ENCODE measurements at places on chromosomes 6 and 20. TPM values are rescaled to one million over a fixed set of nuclear protein-coding genes. Genes with fewer than 3 reads are reported as not detected.

DNA sequence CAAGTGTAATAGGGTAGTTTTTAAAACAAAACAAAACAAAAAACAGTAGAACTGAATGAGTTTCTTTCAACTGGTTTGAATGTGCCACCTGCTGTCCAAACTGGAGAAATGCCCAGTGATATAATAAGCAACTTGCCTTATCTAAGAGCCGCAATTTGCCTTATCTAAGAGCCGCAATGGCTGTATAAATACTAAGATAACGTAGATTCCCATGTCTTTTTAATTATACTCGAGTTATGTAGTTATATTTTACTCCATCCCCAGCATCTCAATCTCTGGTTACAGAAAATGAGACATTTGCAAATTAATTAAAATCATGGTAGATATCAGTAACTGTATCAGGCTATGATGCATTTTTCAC lies 67.2 kb downstream of the RPP40 start:
- H3K4me1 ChIP-seq, result peaks cover 44% of the 10 kb centered on the region
- DNase-seq, result peak; percentile 42
- H3K36me3 ChIP-seq, result peaks cover 1% of the 10 kb centered on the region
- no peak overlapping the region for H3K27ac ChIP-seq

- DNase-seq, result no peak
- peaks cover 5% of the 10 kb centered on the region for H3K36me3 ChIP-seq
- no peak overlapping the region for H3K4me3 ChIP-seq
- H3K27ac ChIP-seq, result no peak overlapping the region
Measured at GRCh38 chr20:5092765-5093339, 26.9 kb downstream of the PCNA start.

- no peaks in the 10 kb centered on the region for H3K4me1 ChIP-seq
- DNase-seq, result no peak
- H3K4me3 ChIP-seq, result no peak overlapping the region
Measured at GRCh38 chr6:96194675-96195074, 178.9 kb downstream of the FUT9 start.

GRCh38 chr6:137820952-137821351 lies 46.1 kb upstream of the TNFAIP3 start:
- H3K27ac ChIP-seq, result no peak overlapping the region
- no peaks in the 10 kb centered on the region for H3K27me3 ChIP-seq
- H3K4me3 ChIP-seq, result no peak overlapping the region
- peaks cover 81% of the 10 kb centered on the region for H3K4me1 ChIP-seq
- H3K36me3 ChIP-seq, result peaks cover 5% of the 10 kb centered on the region

DNA sequence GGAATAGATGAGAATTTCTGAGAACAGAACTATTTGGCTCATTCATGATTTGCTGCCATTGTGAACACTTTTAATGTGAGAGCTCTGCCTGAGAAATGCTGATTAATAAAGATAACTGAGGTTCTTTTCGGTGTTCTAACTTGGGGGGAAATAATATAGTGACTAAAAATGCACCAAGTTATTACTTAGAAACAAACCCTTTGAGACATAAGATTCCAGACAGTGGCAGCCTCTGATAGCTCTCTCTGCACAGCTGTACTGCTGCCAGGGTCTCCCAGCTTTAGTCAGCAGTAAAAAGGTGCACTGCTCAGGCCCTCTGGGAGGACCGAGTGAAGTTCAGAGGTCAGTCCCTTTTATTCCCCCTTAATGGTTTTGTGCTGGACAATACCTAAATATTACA lies 2.5 kb upstream of the PRDM1 start:
- peaks cover 20% of the 10 kb centered on the region for H3K36me3 ChIP-seq
- no peak overlapping the region for H3K27ac ChIP-seq
- H3K4me3 ChIP-seq, result peak overlapping the region; percentile 7
- peaks cover 66% of the 10 kb centered on the region for H3K4me1 ChIP-seq

- no peaks in the 10 kb centered on the region for H3K36me3 ChIP-seq
- no peak overlapping the region for H3K27ac ChIP-seq
- H3K4me3 ChIP-seq, result no peak overlapping the region
- no peaks in the 10 kb centered on the region for H3K27me3 ChIP-seq
- DNase-seq, result no peak
Measured at GRCh38 chr20:33518071-33518470, 28.2 kb downstream of the CBFA2T2 start.

The SLC17A3 gene
- 0.62 TPM for total RNA-seq
